ENCODE measurements at places on chromosomes 11 and 22.

- H3K4me3 ChIP-seq, result no peak overlapping the region
- H3K27me3 ChIP-seq, result no peaks in the 10 kb centered on the region
- H3K4me1 ChIP-seq, result no peaks in the 10 kb centered on the region
- H3K27ac ChIP-seq, result no peak overlapping the region
- no peak for DNase-seq
Measured at GRCh38 chr11:111623527-111624030, 21.3 kb downstream of the SIK2 start.

GRCh38 chr11:28701760-28702449, 593.7 kb downstream of the METTL15 start:
- no peak for DNase-seq
- no peaks in the 10 kb centered on the region for H3K27me3 ChIP-seq
- H3K36me3 ChIP-seq, result no peaks in the 10 kb centered on the region
- H3K4me3 ChIP-seq, result no peak overlapping the region
- no peaks in the 10 kb centered on the region for H3K4me1 ChIP-seq

DNA sequence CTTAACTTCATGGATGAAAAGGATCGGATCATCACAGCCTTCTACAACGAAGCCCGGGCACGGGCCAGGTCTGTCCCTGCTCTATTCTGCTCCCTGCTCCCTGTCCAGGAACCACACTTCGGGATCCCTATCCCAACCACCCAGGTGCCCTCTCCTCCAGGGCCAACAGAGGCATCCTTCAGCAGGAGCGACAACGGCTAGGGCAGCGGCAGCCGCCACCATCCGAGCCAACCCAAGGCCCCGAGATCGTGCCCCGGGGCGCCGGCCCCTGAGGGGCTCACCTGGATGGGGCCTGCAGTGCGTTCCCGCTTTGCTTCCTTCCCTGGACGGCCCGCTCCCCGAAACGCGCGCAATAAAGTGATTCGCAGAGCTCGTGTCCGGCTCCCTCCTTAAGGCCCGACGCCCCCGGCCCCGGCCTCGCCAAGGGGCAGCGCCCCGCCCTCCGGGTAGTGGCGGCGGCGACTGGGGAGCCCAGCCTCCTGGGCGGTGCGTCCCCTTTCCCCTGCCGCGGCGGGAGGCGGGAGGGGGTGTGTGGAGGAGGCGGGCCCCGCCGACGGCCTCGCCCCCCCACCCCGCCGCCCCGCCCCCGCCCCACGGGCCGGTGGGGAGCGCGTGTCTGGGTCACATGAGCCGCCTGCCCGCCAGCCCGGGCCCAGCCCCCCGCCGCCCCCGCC, at the start of gene VEGFB:
Gene VEGFB (plus strand): TSS at position 672 of the 674 bp plus-strand sequence. CDS start 250 bp downstream, outside the sequence.
- H3K27me3 ChIP-seq, result no peaks in the 10 kb centered on the region
- H3K27ac ChIP-seq, result peak within 1 kb of the TSS; percentile 60
- DNase-seq, result peak; percentile 71
- peak within 1 kb of the TSS; percentile 85 for H3K4me3 ChIP-seq

DNA sequence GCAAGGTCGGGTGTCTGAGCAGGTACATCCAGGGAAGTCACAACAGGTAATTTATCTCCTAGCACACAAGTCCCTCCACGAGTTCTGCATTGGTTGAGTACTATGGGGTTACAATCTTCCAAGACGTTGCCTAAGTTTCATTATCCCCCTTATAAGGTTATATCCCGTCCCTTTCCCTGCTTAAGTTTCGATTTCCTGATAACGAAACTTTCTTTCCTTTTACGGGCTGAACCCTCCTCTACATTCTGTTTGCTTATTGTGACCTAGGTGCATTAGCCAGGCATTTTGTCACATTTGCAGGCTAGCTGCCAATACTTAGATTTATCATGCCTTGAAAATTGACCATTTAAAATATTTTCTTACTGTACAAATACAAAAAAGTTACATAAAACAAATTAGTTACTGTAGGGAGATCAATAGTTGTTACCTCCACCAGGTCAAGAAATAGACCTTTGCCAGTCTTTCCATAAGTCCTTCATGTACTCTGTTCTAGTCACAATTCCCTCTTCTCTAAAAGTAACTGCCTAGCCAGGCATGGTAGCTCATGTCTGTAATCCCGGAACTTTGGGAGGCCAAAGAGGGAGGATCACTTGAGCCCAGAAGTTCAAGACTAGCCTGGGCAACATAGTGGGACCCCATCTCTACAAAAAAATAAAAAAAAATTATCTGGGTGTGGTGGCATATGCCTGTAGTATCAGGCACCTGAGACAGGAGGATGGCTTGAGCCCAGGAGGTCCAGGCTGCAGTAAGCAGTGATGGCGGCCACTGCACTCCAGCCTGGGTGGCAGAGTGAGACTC, 14.3 kb upstream of the PITPNB start:
- H3K36me3 ChIP-seq, result no peaks in the 10 kb centered on the region
- DNase-seq, result no peak
- no peaks in the 10 kb centered on the region for H3K27me3 ChIP-seq
- no peaks in the 10 kb centered on the region for H3K4me1 ChIP-seq
- H3K27ac ChIP-seq, result no peak overlapping the region
- no peak overlapping the region for H3K4me3 ChIP-seq

DNA sequence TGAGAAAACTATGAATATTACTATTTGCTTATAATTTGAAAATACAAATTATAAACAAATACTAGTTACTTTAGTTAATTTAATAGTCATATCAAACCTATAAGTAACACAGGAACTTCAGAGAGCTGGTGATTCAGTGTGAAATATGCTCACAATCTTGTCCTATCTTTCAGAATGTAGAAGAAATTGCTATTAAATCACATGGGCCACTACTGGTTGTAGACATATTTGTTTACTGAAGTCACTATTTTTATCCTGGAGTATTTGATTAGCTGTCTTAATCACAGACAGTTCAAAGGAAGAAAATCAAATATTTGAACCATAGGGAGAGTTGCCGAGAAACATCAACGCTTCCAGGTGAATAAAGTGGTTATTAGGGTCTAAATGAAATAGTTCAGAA, 187.6 kb upstream of the ANO3 start:
- no peaks in the 10 kb centered on the region for H3K4me1 ChIP-seq
- H3K36me3 ChIP-seq, result no peaks in the 10 kb centered on the region
- no peak for DNase-seq
- no peak overlapping the region for H3K4me3 ChIP-seq
- no peaks in the 10 kb centered on the region for H3K27me3 ChIP-seq

- H3K4me1 ChIP-seq, result peaks cover 4% of the 10 kb centered on the region
- no peak overlapping the region for H3K4me3 ChIP-seq
- H3K27ac ChIP-seq, result no peak overlapping the region
- peaks cover 2% of the 10 kb centered on the region for H3K27me3 ChIP-seq
- DNase-seq, result no peak
Measured at GRCh38 chr11:45073685-45074141, 72.7 kb upstream of the PRDM11 start.

DNA sequence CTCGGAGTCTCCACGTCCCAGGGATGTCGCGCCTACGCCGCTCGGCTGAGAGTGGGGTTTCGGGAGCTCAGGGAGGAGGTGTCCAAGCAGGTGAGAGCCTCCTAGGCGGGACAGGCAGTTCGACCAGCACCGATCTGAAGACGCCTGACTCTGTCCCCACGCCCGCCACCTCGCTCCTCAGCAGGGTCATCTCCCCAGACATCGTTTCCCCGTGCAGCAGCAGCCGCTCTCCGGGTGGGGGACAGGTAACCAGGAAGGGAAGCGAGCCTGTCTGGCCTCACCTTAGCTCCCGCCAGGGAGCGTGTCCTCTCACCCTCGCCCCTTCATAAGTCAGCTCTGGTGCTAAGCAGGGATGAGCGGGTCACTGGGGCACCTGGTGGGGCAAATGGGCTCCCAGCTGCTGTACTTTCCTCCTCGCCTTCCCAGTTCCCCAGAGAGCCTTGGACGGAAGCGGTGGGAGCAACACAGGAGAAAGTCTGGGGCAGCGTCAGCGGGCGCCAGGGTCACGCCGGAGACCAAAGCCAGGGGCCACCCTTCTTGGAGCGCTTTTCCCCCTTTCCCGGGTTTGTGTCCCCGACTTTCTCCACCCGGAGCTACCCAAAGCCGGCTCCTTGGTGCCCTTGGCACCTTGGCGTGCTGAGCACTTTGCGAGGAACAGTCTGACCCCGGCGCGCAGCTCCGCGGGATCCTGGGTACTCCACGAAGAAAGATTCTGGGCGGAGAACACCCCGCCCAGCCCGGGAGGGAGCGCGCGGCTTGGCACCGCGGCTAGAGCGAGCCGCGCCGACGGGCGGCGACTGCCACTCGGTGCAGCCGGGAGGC, 1.6 kb downstream of the SPON1 start:
- peaks cover 7% of the 10 kb centered on the region for H3K4me1 ChIP-seq
- H3K27ac ChIP-seq, result no peak overlapping the region
- no peaks in the 10 kb centered on the region for H3K36me3 ChIP-seq
- DNase-seq, result no peak
- peaks cover 78% of the 10 kb centered on the region for H3K27me3 ChIP-seq

DNA sequence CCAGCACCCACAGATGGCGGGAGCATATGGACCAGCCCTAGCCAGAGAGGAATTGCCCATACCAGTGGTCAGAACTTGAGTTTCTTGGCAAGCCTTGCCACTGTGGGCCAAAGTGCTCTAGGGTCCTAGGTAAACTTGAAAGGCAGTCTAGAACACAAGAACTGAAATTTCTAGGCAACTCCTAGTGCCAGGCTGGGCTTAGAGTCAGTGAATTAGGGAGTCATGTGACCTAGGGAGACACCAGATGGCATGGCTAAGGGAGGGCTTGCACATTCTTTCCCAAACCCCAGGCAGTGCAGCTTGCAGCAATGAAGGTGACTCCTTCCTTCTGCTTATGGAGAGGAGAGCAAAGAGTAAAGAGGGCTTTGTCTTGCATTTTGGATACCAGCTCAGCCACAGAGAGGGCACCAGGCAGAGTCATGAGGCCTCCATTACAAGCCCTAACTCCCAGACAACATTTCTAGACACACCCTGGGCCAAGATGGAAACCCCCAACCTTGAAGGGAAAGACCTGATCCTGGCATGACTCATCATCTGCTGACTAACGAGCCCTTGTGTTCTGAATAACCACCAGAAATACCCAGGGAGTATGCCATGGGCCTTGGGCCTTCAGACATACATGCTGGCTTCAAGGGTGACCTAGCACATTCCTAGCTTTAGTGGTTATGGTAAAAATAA, 19.2 kb upstream of the OR56A3 start:
- no peak overlapping the region for H3K4me3 ChIP-seq
- H3K36me3 ChIP-seq, result no peaks in the 10 kb centered on the region
- no peak overlapping the region for H3K27ac ChIP-seq
- no peak for DNase-seq

DNA sequence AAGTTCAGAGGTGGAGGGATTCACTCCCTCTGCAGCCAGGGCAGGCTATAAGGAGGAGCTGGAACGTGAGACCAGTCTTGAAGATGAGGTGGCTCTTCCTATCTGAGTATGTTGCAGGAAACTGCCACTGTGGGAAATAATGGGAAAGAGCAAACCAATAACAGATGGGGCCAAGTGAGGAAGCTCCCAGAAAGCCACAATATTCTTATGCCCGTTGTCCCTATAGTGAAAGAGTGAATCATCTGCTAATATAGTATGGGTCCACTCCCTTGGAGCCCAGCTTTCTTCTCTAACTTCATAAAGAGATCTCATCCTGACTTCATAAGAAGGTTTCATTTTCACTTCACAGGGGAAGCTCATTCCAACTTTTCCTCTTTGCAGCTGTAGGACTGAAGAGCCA, 206.4 kb downstream of the BLID start:
- no peaks in the 10 kb centered on the region for H3K4me1 ChIP-seq
- no peak overlapping the region for H3K27ac ChIP-seq
- no peaks in the 10 kb centered on the region for H3K27me3 ChIP-seq
- no peak for DNase-seq
- H3K36me3 ChIP-seq, result no peaks in the 10 kb centered on the region

DNA sequence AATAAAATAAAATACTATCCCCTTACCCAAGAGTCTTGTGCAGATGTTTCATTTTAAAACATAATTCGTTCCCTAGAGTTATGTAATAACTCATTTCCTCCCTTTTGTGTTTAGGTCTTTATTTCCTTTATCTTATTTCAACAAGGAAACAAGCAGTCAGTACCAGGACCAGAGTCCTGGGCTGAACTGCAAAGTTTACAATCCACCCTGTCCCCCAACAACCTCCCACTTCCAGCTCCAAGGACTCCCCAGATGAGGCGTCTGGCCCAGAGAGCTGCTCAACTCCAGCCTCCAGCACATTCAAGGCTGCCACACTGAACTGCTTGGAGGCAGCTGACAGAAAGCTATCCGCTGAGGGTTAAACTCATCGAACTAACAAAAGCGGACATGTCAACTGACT, 4.5 kb downstream of the POLDIP3 start:
- peak overlapping the region; percentile 38 for H3K27ac ChIP-seq
- peaks cover 39% of the 10 kb centered on the region for H3K4me1 ChIP-seq
- H3K36me3 ChIP-seq, result peaks cover 52% of the 10 kb centered on the region
- H3K27me3 ChIP-seq, result no peaks in the 10 kb centered on the region
- DNase-seq, result no peak

DNA sequence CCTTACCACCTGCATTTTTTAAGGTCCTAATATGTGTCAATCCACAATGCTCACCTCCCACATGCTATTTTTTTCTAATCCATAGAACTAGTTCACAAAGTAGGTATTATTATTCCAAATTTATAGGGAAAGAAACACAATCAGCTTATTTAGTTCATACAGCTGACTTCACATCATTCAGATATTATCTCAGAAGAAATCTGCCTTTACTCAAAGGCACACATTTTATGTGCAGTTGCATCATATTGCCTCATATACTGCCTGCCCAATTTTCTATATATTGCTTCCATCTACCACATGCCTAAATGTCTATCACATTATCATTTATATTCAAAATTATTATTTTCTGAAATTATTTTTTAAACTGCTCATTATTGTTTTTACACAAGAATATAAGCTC, 88.7 kb upstream of the LUZP2 start:
- DNase-seq, result no peak
- no peak overlapping the region for H3K4me3 ChIP-seq
- H3K36me3 ChIP-seq, result no peaks in the 10 kb centered on the region
- no peaks in the 10 kb centered on the region for H3K27me3 ChIP-seq
- H3K27ac ChIP-seq, result no peak overlapping the region

DNA sequence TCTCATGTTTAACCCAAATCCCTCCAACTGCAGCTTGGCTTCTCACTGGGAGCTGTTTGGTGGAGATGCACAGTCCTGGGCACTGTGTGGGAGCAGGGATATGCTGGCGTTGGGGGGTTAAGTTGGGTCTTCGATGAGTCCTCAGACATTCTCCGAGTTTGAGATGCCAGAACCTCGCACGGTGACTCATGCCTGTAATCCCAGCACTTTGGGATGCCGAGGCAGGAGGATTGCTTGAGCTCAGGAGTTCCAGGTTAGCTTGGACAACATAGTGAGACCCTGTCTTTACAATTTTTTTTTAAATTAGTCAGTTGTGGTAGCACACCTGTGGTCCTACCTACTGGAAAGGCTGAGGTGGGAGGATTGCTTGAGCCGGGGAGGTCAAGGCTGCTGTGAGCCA, 20.7 kb downstream of the POU2F3 start:
- H3K27me3 ChIP-seq, result peaks cover 63% of the 10 kb centered on the region
- no peak overlapping the region for H3K27ac ChIP-seq
- no peaks in the 10 kb centered on the region for H3K4me1 ChIP-seq

DNA sequence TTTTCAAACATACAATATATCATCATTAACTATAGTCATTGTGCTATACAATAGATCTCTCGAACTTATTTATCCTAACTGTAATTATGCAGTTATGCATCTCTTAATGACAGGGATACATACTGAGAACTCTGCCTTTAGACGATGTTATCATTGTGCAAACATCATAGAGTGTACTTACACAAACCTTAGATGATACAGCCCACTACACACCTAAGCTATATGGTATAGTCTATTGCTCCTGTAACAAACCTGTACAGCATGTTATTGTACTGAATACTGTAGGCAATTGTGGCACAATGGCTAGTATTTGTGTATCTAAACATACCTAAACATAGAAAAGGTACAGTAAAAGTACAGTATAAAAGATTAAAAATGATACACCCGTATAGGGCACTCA, 27.4 kb upstream of the NRGN start:
- no peak overlapping the region for H3K27ac ChIP-seq
- H3K36me3 ChIP-seq, result no peaks in the 10 kb centered on the region
- DNase-seq, result no peak
- H3K4me3 ChIP-seq, result no peak overlapping the region
- no peaks in the 10 kb centered on the region for H3K4me1 ChIP-seq

Data from activated T-helper 2 cell treated with anti-CD3 and anti-CD28 coated beads, Interferon-gamma antibody, Interleukin-2, Interleukin-4, amounts not matched to agents 10 μg/mL and 5 μg/mL and 100 μg/mL, durations not matched to agents 14 hours and 24 hours and 36 hours (primary cell).